A549 treated with DMSO at 1 μM for 4 hours (cell line): ENCODE measurements at places on chromosomes 2 and 18. TPM values are rescaled to one million over a fixed set of nuclear protein-coding genes. Genes with fewer than 3 reads are reported as not detected.

The PTPN2 gene
- 21.5 to 26.1 TPM (median 25.1 TPM) in 5 replicates for total RNA-seq

The PLGLB2 gene
- 0.29 to 0.49 TPM (median 0.45 TPM) in 5 replicates for total RNA-seq

The MOB4 gene
- total RNA-seq, result 27.7 to 39.4 TPM (median 33.8 TPM) in 5 replicates

The PSMG2 gene
- 69.1 to 81.0 TPM (median 74.3 TPM) in 5 replicates for total RNA-seq

The PLEKHH2 gene
- total RNA-seq, result 0.90 to 1.5 TPM (median 0.94 TPM) in 5 replicates
